Hypothalamus (tissue), 51 donors: ENCODE measurements at places on chromosomes 12 and 14.

GRCh38 chr12:93086288-93086727, 157.2 kb upstream of the EEA1 start:
- DNase-seq = no peak

GRCh38 chr14:87076146-87076545, 916.8 kb downstream of the GALC start:
- no peak for DNase-seq

GRCh38 chr12:130571089-130571488, 145.0 kb downstream of the RIMBP2 start:
- DNase-seq = no peak

DNA sequence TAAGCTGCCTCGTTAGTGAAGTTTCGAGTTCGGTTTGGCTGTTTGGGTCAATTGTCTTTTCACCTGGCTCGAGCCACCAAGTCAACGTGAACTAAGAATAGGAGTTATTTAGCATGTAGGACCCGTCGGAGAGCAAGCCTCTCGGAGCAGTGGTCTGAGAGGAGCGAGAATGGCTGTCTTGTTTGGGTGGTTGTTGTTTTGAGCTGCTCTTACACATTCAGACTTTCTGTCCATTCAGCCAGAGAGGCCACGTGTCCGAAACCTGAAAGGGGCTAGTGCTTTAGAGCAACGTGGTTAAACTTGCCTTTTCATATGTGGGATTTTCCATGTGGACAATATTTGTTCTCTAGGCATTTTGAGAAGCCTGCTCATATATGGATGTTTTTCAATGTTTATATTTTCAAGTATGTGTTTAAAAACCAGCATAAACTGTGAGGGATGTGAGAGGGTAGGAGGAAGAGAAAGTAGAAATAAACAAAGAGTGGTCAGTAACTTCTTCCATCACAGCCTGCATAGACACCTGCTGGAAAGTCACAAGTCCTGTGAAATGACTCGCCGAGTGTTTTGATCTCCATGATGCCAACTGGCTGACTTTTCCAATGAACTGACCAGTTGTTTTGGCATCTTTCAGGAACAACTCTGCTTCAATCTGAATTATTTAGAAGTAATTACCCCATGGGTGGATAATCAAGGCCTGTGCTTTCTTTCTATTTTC, 221.0 kb downstream of the ASCL1 start:
- DNase-seq = no peak

- no peak for DNase-seq
Observed at GRCh38 chr12:48925304-48926011, at the start of gene FKBP11. TSS of gene FKBP11 (minus strand) at chr12:48925492. CDS start at chr12:48925428, 64 bp downstream.

DNA sequence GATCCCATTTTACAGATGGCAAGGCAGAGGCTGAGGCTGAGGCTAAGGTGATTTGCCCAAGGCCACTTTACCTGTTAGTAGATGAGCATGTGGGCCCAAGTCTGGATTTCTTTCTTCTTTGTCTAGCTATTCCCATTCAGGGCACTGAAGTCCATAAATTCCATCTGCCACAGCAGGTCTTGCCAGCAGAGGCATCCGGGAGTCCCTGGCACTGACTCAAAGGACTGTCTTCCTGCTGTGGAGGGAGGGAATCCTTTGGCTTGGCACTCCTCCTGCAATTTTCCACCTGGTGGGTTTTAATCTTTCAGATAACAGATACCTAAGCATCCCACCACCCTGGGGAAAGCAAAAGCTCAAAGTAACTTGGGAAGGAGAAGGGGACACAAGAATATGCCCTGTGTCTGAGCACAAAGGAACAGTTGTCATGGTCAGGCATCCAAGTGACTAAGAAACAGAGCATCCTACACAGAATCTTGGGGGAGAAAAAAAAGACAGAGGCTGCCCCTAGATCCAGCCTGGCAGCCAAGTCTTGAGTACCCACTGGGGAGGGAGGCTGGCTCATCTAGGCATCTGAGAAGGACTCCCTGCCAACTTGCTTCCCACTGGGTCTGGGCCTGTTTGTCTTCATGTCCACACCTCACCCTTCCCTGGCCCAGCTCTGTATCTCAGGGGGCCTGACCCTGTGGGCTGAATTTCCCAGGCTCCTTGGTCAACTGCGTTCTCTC, 35.6 kb upstream of the CMKLR1 start:
- DNase-seq = no peak

DNA sequence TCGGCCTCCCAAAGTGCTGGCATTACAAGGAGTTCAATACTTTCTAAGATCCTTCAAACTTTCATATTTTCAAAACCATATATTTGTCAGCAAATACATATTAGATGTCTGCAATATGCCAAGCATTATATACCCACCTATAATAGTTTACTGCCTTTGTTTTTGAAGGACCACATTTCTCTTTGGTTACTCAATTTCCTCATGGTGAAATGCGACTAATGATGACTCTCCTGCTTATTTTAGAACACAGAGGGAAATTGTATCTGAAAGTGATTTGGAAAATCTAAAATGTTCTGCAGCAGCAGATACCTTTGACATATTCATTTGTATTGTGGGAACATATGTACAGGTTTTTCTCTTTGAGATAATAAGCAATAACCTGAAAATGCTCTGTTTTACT, 2.7 kb upstream of the CNTN1 start:
- no peak for DNase-seq

DNA sequence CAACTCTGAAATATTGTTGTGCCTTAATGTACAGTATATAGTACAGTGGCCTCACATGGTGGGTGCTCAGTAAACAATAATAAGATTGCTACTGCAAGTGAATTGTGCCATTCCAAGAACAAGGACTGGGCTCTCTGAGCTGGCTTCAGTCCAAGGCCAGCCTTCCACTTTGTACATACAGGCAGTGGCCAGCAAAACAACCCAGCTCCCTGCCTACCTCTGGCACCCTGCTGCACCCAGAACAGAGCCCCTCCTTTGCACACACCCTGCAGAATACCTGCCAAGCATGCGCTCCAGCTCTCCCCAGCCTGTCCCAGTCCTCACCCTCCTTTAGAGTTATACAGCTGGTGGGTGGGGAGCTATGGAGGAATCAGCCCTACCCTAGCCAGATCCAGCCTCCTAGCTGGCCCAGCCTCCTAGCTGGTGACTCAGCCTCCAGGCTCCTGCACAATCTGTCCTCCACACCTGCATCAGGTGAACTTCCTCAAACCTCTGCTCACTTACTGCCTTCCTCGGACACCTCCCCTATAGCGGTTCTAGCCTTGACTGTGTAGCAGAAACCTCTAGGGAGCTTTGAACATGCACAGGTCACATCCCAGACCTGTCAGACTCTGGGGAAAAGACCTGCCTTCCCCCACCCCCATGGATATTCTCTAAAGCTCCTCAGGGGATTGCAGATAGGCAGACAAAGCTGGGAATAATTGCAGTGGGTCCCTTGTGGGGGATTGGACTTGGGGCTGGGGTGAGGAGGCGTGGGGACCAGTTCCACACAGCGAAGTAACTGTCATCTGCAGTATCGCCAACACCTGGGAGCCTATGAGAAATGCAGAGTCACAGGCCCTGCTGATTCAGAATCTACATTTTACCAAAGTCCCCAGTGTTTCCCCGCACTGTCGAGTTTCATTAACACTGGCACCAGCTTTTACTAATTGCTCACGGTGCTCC, 17.9 kb downstream of the ZDHHC22 start:
- peak; percentile 34 for DNase-seq

DNA sequence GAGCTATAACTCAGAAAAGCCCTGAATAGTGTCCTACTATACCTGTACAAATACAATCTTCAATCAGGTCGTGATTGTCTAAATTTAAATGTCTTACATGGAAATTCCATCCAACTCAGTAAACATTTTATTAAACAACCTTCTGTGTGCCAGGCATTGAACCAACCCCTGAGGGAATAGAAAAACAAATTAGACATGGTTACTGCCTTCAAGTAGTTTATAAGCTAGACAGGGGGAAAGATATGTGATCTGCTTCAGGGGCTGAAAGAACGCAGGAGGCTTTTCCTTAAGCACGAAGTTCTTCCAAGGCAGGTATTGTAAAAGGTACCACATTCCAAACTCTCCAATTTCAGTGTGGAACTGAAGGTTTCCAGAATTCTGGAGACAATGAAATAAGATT, 39.7 kb upstream of the STAB2 start:
- DNase-seq = no peak

DNA sequence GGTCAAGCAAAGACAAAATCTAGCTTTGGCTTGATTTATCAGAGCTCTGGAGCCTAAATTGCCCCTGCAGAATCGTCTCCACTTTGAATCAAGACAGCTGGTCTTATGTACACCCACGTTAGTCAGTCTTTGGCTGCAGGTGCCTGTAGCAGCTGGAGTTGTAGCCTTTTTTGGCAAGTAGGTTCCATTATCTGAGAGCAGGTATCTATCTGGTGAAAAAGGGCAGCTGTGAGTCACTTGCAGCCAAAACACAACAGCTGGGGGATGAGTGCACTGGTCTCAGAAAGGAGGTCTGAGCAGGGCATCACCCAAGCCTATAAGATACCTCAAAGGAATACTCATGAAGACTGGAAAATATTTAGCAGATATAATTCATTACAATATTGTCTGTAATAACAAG, 43.6 kb upstream of the KCNH5 start:
- DNase-seq = no peak

DNA sequence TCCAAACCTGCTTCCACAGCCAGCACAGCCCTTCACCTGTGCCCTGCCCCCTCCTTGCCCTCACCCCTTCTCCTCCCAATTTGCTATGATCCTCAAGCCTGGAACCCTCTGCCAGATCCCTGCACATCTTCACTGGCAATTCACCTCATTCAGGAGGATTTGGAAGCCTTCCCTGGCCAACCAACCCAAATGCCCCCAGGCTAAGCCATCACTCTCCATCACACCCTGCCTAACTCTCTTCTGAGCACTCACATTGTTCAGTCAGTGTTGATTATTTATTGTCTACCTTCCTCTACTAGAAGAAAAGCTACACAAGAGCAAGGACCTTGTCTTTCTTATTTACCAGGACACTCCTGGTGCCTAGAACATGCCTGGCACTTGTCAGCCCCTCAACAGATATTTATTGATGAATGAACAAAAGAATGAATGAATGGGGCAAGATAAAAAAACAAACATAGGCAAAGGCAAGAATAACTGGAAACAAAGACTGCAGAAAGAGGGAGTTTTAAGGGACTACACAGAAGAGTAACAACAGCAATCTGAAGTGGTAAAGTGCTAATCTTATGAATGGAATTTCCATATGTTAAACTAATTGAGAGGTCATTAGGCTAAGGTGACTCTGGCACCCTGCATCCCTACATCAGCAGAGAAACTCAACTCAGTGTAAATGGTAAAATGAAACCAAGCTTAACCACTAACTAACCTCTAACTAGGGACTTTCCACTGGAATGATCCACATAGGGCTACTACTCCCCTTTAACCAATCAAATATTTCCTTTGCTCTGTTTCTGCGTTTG, 33.4 kb downstream of the TMTC1 start:
- no peak for DNase-seq

- no peak for DNase-seq
Observed at GRCh38 chr12:21413369-21414277, 23.8 kb upstream of the PYROXD1 start.

- DNase-seq = no peak
Observed at GRCh38 chr14:35254736-35255135, 37.4 kb upstream of the PSMA6 start.

GRCh38 chr12:13652105-13652504, 329.3 kb downstream of the GRIN2B start:
- DNase-seq = no peak

DNA sequence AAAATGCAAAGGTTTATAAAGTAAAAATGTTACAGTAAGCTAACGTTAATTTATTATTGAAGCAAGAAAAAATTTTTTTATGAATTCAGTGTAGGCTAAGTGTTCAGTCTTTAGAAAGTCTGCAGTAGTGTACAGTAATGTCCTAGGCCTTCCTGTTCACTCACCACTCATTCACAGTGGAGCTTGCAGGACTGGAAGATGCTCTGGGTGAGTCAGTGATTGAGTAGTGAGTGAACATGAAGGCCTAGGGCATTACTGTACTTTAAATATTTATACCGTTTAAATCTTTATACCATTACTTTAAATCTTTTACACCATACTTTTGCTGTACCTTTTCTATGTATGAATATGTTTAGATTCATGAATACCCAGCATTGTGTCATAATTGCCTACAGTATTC, 120.3 kb upstream of the SLC38A4 start:
- DNase-seq = no peak

- no peak for DNase-seq
Observed at GRCh38 chr12:92973614-92974013, 44.5 kb upstream of the EEA1 start.

DNA sequence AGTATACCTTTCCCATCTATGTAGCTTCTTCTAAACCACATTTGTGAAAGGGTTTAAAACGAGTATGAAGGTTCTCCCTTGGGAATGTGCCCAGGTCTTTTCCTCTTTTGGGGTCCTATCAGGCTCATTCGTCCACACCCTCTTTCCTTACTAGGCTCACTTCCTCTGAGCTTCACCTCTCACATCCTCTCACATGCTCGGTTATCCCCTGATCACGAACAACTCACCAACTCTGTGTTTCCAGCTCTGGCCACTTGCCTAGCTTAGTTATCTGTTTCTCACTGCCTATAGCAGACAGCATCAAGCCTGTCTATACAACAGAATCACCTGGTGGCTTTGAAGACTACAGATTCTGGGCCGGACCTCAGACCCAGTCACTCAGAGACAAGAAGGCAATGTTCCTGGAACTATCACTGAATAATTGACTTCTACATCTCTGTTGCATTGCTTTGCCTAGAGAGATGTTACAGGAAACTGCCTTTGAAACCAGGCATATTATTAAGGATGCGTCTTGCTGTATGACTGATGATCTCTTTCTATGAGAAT, 158.2 kb downstream of the FOXN3 start:
- no peak for DNase-seq

- no peak for DNase-seq
Observed at GRCh38 chr12:5017638-5018348, 25.9 kb upstream of the KCNA5 start.

GRCh38 chr12:23426328-23426727, 523.1 kb downstream of the SOX5 start:
- DNase-seq = no peak

GRCh38 chr12:41108032-41108431, 80.1 kb upstream of the PDZRN4 start:
- DNase-seq = no peak

- DNase-seq = no peak
Observed at GRCh38 chr12:128800606-128801005, 23.2 kb downstream of the SLC15A4 start.

DNA sequence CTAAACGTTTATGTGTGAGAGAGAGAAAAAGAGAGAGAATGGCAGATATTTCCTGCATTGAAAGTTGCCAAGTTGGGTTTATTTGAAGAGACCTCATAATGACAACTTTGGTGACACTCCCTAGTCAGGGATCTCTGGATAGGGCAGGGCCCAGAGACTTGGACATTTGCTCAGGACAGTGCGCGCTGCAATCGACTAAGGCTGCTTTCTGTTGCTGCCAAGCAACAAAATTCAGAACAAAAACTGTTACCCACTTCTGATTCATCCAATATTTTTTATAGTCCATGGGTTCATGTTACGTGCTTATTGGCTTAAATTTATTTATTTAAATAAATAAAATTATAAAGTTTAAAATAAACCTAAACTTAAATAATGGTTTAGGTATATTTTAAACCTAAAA, 34.2 kb downstream of the PTGER2 start:
- DNase-seq = no peak

- DNase-seq = no peak
Observed at GRCh38 chr12:113006641-113007040, 28.3 kb downstream of the OAS2 start.

GRCh38 chr12:53502331-53502730, 1.2 kb downstream of the TARBP2 start:
- DNase-seq = no peak

- peak; percentile 71 for DNase-seq
Observed at GRCh38 chr12:110582276-110583136, 612 bp downstream of the PPTC7 start.
